ENCODE measurements at places on chromosomes 3 and 15.

DNA sequence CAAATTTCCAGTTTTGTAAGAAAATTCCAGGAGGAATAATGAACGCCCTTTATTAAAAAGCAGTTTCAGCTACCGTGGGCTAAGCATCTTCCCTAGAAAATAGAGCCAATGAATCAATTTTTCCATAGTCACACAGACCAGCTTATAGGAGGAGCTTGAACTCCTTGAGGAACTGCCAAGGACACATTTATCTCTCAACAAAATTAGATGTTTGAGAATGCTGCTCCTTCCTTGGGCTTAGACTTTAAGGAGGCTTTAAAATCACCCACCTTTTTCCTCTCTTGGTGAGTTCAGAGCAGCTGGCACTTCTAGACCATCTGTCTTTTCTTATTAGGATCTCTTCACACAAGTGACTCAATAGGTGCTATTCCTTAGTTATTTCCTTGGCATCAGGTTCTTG, 588.0 kb downstream of the SQOR start:
- DNase-seq: no peak

GRCh38 chr3:193563426-193563825, 8.7 kb upstream of the ATP13A4 start:
- DNase-seq: no peak

- DNase-seq: peak; percentile 12
Observed at GRCh38 chr3:162269636-162270458, 773.2 kb downstream of the OTOL1 start.

GRCh38 chr15:70436428-70436827, 326.9 kb downstream of the UACA start:
- no peak for DNase-seq

DNA sequence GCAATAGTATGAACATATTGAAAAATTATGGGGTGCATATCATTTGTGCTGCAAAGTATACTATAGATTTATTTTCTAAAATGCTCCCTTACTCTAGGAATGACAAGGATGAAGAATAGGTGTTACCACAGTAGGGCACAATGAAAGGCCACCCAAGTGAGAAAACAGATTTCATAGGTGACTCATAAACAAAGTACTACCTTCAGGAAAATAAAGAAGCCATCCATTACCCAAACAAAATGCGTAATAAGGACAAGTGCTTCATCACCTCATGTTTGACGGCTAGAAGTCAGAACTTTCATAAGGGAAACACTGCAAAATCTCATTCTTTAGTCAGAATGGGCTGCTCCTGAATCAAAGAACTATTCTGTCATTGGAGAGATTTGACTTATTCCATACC, 116.6 kb downstream of the MFSD1 start:
- no peak for DNase-seq

DNA sequence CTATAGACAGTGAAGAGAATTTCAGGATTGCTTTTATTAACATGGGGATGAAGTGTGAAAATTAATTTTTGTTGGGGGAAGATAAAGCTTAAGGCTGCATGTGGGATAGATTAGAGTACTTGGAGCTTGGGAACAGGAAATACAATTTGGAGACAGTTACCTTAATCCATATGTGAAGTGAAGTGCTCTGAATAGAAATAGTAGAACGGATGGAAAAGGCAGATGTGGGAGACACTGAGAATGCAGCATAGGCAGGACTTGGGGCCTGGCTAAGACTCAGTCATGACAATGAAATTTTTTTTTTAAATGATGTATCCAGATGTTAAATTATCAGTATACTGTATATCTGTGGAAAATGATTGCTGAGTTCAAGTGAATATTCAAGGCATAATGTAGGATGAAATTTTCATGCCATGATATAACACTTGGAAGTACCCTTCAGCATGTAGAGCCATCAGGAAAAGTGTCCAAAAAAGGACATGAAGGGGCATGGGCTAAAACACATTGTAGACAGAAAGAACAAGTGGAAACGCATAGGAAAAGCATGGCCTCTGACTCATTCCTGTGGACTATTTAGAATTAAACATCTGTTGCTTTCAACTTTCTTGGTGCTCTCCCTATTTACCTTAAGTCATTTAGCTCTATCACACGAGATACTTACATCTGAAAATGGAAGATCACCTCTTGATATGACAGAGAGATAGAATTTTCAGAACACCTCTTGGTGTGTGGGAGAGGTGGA, 134.8 kb downstream of the RBMS3 start:
- DNase-seq: no peak

DNA sequence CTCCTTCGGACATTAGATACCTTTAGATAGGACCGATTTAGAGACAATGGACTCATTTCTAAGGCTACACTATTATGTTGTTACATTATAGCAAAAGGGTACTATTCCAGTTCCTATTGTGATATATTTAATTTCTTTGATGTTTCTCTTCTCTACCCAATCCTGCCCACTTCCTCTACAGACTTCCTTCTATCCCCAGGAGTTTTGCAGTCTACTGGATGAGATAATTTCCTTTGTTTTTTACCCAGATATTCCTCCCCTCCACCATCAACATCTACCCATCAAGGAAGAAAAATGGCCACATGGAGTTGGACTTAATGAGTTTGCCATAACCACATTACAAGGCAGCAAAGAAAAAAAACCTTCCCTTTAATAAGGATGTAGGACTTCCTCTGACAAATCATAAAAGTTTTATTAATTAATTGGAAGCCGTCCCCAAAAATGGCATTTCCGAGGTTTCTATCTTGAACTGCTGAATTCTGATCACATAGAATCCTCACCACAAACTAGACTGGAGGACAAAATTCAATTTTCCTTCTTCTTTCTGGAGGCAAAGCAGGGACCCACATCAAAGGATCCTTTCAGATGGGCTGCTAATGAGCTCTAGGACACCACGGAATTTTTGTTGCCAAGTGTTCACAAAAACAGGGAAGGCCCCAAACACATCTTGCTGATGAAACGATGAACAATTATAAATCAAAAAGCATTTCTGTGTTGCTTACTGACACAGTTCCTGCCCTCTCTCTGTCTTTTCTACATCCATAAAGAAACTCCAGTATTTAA, 33.4 kb downstream of the FRMD4B start:
- DNase-seq: no peak

DNA sequence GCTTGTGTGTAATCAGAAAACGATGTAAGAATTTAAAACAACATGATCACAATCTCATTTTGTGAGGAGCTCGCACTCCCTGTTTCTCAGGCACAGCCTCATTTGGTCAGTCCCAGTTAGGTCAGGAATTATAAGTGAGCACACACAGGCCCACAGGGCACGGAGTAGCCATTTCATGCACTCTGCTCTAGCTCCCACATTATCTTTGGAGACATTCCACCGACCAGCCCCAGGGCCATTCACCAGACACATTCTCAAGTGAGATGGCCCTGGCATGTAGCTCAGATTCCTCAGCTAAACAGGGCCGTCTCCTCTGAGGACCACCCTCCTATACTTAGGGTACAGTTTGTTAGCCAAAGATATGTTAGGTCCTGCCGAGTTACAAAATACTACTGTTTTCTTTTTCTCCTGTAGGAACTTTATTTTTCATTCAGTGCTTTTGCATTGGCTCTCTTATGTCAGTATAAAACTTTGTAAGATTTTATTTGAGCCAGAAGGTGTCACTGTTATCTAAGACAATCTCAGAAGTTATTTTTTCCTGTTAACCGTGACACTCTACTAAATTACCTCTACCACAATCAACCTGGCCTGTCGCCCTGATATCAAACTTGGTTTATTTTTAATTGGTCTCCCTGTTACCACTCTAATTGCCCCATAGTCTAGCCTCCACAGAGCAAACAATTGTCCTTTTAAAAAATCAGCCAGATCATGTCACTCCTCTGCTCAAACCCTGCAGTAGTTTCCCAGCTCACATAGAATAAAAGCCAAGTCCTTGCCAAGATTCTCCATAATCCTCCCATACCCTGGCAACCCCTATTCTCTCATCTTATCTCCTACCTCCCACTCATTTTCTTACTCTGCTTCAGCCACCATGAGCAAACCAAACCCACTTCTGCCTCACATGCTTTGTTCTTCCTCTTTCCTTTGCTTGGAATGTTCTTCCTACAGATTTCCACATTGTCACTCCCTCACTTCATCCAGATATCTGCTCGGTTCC, 105.7 kb downstream of the PPP2R3A start:
- no peak for DNase-seq

DNA sequence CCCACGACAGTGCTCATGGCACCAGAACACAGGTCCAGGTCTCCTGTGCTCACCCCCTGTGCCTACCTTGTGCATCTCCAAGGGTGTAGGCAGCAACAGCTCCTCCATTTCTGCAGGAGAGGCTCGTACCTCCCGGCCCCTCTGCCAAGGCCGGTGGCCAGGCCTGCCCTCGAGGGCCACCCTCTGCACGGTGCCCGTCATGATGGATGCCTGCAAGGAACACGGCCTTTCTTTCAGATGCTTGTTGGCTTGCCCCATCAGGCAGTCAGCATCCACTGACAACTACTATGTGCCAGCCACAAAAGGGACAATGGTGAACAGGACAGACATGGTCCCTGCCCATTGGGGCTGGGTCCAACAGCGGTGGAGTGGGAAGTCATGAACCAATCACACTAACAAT, 43.8 kb downstream of the GRIP2 start:
- no peak for DNase-seq

DNA sequence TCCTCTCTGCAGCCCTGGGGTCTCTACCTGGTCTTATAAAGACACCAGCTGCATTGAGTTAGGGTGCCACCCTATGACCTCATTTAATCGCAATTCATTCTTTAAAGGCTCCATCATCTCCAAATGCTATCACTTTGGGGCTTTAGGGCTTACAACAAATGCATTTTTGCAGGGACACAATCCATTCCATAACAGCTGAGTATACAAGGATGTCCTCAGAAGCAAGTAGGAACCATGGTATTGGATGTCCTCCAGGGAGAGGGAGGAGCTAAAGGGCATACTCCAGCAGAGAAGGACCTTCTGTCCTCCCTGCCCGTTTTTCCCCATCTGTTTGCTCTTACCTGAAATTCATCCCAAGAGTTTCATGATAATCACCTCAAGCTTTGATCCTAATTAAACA, 30.3 kb downstream of the UMPS start:
- DNase-seq: no peak

DNA sequence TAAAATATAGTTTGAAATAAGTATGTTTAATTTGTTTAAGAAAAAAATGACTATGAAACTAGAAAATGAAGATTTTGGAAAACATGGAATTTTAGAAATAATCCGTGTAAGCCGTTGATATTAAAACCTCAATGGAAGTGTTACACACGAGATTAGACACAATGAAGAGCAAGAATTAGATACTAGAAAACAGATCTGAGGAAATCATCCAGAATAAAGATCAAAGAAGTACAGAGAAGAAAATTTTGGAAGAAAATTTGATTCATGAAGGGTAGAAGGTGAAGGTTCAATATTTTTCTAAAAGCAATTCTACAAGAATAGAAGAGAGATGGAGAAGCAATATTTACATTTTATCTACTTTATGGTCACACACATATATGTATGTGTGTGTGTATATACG, 52.5 kb upstream of the SATB1 start:
- DNase-seq: no peak
